Stimulated activated CD8-positive, alpha-beta memory T cell treated with anti-CD3 and anti-CD28 coated beads, Interleukin-4, amount 100 ng/mL, for 24 hours (primary cell): ENCODE measurements at places on chromosomes 7 and 10.

GRCh38 chr7:65509368-65510186, 135.9 kb downstream of the ZNF92 start:
- DNase-seq: no peak

GRCh38 chr10:33883881-33884280, 549.4 kb upstream of the NRP1 start:
- DNase-seq: no peak

- DNase-seq: no peak
Measured at GRCh38 chr10:6461961-6462360, 118.1 kb downstream of the PRKCQ start.

- DNase-seq: no peak
Measured at GRCh38 chr7:81186691-81187090, 267.8 kb upstream of the SEMA3C start.

DNA sequence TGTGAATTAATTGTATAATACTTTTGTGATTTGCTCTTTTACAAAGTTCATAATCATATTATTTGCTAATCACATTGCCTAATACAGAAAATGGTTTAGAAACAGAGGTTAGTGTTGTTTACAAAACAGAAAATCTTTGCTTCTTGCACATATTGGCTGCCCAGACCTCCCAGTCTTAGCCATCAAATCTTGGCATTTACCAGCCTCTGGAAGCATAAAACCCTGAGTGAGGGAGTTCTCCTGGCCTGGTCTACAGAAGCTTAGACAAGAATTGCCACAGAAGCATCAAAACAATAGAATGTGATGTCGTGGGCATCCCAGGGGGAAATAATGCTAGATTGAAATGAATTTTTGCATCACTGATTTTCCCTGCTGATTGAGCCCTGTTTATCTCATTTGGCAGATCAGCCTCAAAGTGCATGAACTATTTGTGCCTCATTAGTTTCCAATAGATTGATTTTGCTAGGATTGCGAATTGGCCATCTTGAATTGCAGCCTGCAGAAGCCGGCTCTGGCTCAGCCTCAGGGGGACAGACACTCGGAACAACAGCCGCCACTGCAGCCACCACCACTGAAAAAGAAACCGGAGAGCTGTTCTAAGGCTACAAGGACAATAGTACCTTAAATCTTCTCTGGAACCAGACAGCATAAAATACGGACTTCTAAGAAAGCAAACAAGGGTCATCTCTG, 11.1 kb upstream of the SORBS1 start:
- DNase-seq: no peak

GRCh38 chr10:51706225-51706624, 6.8 kb upstream of the CSTF2T start:
- DNase-seq: no peak

GRCh38 chr7:31284106-31284505, 56.4 kb downstream of the NEUROD6 start:
- no peak for DNase-seq

DNA sequence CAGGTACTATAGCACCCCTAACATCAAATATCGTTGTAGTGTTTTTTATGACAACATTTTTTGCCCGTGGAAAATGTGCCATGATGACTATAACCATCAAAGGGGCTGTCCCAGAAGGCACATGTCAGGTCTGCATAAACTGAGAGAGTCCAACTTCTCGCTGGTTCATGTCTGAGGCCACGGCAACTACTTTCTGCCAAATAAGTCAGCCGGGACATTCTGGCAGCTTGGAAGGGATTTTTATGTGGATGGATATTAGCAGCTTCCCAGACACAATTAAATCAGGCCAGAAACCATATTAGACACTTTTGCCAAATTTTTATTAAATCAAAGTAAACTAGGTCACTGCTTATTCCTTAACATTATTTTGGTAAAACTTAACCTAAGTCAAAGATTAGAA, 477.4 kb upstream of the FZD8 start:
- DNase-seq: no peak

- no peak for DNase-seq
Measured at GRCh38 chr10:15232279-15232678, 63.8 kb upstream of the NMT2 start.

DNA sequence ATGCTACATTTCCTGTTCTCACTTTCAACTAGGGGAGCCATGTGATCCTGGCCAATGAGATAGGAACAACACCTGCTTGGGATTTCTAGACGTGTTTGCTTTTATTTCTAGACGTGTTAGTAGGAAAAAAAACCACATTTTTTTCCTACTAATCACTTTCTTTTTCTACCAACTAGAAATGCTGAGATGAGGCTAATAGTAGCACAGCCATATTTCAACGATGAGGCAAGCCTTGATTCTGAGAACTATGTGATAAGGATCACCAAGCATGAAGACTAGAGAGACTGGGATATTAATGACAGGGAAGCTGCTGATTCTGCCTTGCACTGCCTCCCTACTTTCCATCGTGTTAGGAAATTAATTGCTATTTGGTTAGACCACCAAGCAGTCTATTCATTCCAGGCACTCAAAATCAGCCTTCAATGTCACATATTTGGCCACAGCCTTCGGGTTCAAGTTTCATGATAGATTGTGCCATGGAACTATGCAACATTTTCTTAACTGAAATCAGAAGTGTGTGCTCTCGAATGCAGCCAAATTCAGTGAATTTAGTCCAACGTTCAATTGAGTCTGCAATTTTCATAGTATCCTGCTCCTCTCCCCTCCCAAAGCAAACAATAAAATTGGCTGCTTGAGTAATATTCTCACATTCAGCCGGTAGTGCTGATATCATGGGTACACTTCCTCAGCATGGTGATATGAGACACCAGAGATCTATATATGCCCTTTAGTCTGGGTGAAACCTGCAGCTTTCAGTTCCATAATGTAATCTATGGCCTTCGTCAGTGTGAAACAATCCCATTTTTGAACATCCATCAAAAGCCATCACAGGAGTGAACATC, 98.1 kb downstream of the GPR37 start:
- DNase-seq: no peak

DNA sequence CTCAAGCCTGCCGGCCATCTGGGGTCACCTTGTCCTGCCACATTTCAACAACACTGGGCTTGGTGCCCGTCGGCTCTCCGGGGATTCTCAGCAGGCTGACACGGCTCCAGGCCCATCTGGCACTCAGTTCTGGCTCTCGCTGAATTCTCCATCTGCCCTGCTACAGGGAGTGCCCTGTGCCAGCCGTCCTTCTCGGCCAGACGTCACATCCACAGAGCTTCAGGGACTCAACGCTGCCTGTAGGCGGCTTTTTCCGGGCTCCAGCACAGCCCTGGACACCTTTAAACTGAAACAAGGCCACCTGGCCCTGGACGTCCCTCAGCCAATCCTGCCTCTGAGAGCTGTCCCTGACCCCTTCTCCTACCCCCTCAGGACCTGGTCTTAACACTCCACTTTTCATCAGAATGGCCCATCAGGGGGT, 43.0 kb downstream of the TMEM130 start:
- no peak for DNase-seq

GRCh38 chr10:97320480-97321031, 1.5 kb downstream of the FRAT1 start:
- peak; percentile 11 for DNase-seq

DNA sequence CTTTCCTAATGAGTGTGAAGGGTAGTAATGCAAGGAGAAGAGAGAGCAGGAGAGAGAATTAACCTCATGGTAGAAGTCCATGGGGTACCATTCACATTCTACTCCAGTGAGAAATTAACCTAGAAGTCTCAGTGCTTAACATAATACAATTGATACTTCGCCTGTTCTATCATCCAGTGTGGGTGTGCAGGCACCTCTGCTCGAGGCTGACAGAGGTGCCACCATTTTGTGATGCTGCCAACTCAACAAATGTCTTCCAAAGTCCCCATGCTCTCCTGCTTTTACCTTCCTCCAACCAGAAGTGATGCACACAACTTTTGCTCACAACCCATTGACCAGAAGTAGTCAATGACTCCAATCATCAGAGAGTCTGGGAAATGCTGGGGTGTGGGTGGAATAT, 118.3 kb upstream of the LAMB4 start:
- DNase-seq: no peak

GRCh38 chr7:30845426-30846135, 66.1 kb upstream of the AQP1 start:
- DNase-seq: no peak

GRCh38 chr10:70996549-70996948, 108.2 kb upstream of the PCBD1 start:
- DNase-seq: no peak

- no peak for DNase-seq
Measured at GRCh38 chr10:89981891-89982290, 280.5 kb downstream of the KIF20B start.

DNA sequence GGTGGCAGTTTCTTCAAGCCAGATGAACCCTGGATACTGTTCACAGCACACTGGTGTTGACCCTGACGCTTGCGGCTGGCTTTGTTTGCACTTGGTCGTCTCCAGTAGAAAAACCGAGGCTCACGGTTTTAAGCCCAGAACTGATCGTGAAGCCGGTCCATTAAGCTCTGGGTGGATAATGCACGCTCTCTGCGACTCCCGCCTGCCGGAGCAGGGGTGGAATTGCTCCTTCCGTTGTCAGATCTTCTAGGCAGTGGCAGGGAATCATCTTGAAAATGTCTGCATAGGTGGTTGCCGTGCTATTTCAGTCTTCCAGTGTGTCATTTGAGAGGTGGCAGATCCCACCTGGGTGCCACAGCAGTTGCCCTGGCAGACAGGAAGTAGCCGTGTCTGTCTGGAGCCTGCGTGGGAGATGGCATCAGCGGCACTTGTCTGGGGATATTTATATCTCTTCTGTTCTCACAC, 35.9 kb upstream of the AP5Z1 start:
- DNase-seq: no peak

DNA sequence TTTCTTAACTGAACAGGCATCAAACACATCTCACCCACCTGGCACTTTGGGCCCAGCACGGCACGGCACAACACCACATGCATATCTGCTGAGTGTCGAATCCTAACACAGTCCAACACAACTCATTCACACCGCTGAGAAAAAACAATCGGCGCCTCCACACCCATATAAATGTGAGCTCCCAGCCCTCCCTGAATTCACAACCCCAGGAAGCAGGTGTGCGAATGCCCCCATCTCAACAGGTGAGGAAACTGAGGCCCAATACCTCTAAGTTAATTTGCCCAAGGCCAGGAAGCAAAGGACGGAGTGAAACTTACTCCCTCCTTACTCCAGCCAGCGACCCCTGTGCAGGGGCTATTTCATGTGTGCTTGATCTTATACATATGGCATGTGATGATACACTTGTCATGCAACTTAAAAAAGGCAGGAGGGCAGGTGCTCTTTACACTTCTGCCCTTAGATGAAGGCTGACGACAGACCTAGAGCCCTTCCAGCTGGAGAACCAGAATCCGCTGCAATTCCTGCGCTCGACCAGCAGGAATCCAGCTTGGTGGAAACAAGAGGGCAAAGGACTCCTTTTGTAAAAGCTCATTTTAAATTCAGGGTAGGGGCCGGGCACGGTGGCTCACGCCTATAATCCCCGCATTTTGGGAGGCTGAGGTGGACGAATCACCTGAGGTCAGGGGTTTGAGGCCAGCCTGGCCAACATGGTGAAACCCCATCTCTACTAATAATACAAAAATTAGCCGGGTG, 116.0 kb downstream of the LARP4B start:
- no peak for DNase-seq

DNA sequence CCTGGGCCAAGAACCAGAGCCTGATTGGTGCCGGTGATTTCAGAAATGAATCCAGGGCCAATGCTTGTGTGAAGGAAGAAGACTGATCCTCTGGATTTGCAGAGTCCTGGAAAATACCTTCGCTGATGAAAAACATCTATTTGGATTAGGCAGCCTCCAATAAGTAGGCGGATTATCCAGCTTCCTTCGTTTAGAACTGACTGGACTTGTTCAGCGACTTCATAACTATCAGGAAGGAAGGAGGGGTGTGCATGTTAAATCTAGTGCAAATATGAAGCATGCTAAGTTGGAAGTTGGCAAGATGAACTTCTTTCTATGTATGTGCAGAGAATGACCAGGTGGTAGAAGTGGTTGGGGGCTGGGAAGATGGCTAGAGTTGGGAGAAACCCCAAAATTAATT, 41.0 kb downstream of the NKX2-3 start:
- no peak for DNase-seq

- DNase-seq: no peak
Measured at GRCh38 chr10:11227103-11227502, 209.4 kb downstream of the CELF2 start.

DNA sequence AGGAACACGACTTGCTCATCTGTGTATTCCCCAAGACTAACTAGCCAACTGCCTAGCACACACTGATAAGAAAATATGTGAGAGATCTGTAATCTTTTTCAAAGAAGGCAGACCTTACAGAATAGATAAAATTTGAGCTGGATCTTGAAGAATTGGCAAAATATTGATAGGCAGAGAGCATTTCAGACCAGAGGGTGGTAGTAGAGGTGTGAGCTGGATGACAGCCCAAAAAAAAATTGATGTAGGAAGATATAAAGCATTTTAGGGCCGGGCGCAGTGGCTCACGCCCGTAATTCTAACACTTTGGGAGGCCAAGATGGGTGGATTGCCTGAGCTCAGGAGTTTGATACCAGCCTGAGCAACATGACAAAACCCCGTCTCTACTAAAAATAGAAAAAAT, 1.2 kb upstream of the ZNF746 start:
- no peak for DNase-seq

GRCh38 chr7:27364344-27364758, 121.7 kb downstream of the EVX1 start:
- DNase-seq: no peak
